ENCODE measurements at places on chromosomes 6 and 20.

DNA sequence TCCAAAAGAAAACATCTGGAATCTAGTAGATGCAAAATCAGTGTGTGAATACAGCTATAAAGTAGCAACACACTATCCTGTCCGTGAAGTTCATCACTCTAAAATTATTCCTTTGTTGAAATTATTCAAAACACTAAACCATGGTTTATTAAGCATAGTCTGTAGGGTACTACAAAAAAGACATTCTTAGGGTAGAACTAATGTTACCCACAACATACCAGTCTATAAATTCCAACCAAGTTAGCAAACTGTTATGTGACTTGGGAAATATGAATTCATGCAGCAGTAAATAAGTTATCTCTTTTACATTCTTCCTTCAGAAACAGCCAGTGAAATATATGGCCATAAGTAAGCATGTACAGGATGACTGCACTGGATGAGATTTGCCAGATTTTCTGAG, 580.3 kb upstream of the ADGRB3 start:
- DNase-seq, result no peak

GRCh38 chr6:170225852-170226417, 64.9 kb downstream of the DLL1 start:
- no peak for DNase-seq

- peak; percentile 47 for DNase-seq
These were observed 69.0 kb downstream of the MOCS1 start for GRCh38 chr6:39865011-39865888.

- no peak for DNase-seq
These were observed 73.1 kb upstream of the SUPT3H start for GRCh38 chr6:45450831-45451230.

- DNase-seq, result no peak
These were observed 771 bp upstream of the PPP1R3G start for GRCh38 chr6:5084360-5084780.

DNA sequence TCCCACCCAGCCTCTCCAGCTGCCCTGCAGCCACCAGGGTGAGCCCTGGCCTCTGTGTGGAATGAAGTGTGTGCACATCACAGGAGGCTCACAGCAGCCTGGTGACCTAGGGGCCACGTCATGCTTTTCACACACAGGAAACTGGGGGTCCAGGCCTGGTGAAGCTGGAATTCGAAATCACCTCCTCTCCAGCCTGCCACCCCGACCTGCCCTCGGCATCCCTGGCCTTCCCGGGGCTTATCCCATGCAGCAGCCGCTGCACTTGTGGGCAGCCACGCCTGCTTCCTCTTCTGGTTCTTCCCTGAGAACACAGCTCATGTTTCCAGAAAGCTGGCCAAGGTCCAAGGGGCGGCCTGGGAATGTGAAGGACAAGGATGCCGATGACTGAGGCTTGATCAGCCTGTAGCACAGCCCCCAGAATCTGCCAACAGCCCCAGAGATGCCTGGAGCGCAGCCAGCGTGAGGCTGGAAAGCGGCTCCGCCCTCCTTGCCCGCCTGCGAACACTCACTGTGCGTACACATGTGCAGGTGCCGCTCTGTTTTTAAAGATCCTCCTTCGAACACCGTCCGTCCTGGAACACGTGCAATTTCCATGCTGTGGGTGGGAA, 4.2 kb upstream of the NTSR1 start:
- no peak for DNase-seq

- DNase-seq, result no peak
These were observed 48.3 kb downstream of the CDK5RAP1 start for GRCh38 chr20:33353013-33353402.

DNA sequence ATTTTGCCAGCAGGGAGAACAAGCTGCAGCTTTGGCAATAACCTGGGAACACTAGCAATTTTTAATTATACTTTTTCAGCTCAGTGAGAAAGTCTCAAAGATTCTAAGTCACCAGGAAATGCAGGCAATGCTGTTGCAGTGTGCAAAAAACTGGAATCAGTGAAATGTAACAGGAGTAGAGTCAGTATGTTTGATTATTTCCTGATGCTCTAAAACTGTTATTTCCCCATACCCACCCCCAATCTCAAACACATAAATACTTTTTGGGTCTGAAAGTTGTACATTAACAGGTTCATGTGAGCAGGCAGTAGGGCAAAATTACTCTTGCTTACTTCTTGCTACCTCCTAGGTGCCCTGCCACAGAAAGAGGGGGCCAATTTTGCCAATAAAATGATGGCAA, 65.4 kb upstream of the BEND6 start:
- no peak for DNase-seq

GRCh38 chr6:34318499-34319470, 70.0 kb upstream of the SMIM29 start:
- DNase-seq, result no peak

GRCh38 chr20:60921022-60921622, 330.9 kb upstream of the CDH4 start:
- DNase-seq, result peak; percentile 4

GRCh38 chr20:43681991-43682410, 15.1 kb downstream of the MYBL2 start:
- DNase-seq, result no peak

DNA sequence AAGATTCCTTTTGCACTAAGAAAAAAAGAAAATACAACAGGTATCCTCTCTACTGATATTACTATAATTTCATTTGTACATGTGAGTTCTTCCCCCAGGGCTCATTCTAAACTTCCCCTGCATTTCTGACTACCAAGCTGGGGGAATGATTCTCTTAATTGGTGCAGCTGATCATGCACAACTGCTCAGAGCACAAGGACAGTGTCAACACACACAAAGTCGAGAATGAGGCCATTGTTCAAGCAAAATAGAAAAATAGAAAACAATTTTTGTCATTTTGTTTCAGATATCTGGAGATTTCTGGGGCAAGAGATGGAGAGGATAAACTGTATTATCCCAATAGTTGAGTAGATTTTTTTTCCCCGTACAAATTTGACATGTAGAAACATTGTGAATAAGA, 236.3 kb downstream of the HAO1 start:
- no peak for DNase-seq

GRCh38 chr6:16146527-16146955, 17.7 kb downstream of the MYLIP start:
- no peak for DNase-seq

DNA sequence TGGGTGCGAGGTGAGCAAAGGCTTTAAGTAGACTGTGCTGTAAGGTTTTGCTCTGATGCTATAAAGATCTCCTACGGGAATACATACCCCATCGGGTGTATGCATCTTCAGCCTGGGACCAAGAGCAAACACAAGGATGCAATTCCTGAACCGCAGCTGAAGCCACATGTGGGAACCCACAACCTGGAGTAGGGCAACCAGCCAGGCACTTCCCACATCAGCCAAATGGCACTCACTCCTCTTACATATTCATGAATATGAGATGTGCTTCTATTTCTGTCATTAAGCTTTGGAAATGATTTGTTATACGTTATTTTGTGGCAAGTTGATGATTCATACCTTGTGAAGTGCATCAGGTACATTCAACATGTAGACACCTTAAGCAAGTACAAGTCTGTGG, 619.2 kb downstream of the C6orf118 start:
- no peak for DNase-seq

- DNase-seq, result no peak
These were observed 321.2 kb upstream of the ADGRB3 start for GRCh38 chr6:68313911-68314310.

GRCh38 chr6:28816339-28816908, 107.4 kb downstream of the TRIM27 start:
- no peak for DNase-seq

- no peak for DNase-seq
These were observed 13.7 kb upstream of the PAK5 start for GRCh38 chr20:9852566-9852965.

DNA sequence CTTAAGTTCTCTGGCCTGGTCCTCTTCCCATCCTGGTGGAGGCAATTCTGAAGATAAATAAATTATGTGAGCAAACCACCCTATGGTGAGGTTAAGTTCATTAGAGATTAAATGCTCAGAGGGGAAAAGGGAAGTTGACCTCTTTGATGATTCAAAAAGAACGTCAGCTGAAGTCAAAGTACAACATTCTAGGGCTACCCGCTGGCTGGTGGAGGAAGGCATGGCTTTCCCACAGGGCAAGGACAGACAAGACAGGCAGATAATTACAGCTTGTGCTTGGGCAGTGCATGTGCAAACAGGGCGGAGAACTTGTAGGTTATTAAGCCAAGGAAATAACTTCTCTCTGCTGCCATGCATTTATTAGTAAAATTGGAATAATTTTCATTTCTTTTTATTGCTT, 91.0 kb upstream of the SLC24A3 start:
- DNase-seq, result no peak

DNA sequence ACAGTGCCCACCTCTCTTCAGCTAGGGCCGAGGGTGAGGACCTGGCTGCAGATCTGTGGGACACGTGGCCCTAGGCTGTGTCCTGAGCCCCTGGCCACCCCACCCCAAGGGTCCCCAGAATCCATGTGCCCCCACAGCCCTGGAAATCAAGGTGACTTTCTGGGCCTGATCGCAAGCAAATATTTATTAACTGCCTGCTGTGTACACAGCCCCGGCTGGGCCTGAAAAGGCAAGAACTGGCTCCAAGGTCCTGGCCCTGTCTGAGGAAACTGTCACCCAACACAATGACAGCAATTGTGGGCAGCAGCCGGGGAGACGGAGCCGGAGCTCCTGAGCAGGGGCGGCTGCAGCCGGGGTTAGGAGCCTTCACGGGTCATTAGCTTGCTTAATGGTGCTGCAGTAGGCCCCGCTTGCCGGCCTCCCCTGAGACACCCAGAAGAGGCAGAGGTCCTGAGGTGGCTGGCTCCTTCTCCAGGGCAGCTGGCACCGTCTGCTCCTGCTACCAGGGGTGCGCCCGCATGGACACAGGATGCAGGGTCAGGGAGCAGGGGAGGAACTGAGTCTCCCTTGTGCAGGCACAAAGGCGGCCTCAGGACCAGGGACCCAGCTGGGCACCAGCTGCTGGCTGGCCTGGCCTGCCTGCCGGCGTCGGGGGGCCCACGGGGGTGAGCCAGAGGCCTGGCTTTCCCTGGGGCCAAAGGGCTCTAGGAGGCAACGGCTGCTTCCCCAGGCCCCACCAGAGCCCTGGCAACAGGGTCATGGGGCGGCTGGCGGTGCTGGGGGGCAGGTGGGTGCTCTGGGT, 24.1 kb downstream of the NPEPL1 start:
- no peak for DNase-seq

GRCh38 chr6:156938143-156938542, 161.0 kb downstream of the ARID1B start:
- no peak for DNase-seq

DNA sequence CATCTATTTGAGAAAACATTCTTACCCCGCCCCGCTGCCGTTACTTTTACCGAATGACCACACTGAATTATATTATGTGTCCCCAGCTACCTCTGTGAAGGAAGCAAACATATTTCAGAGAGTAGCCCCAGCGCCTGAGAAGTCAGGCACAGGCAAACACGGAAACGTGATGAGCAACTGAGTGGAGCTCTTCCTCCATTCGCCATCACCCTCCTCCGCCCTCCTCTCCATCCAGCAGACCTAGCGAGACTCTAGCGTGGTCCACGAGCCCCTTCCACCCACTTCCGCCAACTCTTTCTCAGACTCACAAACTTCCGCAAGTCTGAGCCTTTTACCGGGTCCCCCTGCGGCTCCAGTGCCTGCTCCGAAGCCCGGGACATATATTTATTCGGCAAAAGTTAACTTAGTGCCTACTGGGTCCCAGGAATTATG, 582 bp downstream of the SNRPB start:
- DNase-seq, result peak; percentile 31

DNA sequence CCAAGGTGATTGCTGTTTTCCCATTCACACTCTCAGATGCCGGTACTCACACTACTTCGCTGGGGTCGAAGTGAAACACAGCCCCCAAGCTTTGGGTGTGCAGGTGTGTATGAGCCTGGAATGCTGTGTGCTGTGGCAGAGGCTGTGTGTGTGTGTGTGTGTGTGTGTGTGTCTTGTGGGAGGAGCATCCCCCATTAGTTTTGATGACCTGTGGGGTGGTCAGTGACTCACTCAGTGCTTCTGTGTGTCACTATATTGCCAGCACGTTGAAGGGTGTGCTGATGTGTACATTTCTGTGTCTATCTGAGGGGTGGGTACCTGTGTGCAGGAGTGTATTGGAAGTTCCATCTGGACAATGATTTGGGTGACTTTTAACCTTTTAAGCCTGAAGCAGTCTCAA, 5.0 kb upstream of the SLC12A5 start:
- no peak for DNase-seq

GRCh38 chr6:56708810-56709597, 66.3 kb upstream of the DST start:
- DNase-seq, result no peak

DNA sequence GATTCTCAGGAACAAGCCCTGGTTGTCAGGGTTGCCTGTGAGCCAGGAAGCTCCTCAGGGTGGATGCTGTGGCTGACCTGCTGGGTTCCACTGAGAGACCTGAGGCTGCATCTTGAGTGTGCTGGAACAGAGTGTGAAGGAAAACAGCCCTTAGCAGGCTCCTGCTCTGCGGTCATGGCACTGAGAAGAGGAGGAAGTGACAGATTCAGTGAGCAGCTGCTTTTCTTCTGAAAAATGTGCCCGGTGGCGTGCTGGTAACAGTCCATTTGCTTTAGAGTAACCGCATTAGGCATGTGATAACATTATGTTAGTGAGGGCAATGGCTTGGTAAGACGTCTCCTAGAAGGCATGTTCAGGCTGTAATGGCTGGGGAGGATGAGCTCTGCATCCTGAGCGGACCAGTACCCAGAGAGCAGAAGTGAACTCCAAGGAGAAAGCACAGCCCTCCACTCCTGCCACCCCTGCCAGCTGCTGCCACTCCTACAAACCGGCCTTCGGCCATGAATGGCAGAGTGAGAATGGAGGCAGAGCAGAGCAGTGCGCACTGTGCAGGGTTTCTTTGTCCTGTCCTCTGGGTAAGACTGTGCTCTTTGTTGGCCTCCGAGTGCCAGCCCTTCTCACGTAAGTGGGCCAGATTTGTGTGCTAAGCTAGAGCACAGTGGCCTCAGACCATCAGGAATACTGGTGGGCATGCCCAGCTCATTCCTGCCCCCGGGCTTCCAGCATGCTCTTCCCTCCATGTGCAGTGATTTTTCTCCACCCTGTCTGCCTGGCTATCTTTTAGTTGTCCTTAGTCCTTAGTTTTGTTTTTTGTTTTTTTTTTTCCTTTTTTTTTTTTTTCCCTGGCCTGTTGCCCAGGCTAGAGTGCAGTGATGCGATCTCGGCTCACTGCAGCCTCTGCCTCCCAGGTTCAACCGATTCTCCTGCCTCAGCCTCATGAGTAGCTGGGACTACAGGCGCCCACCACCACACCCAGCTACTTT, 98.1 kb upstream of the VSTM2L start:
- no peak for DNase-seq

- DNase-seq, result no peak
These were observed 269.1 kb upstream of the ARID1B start for GRCh38 chr6:156508126-156508525.

GRCh38 chr6:43287717-43288679, 10.1 kb upstream of the SLC22A7 start:
- no peak for DNase-seq

All from activated T-cell treated with anti-CD3 and anti-CD28 coated beads for 1 hour (primary cell).